NCI-H1694 (cell line): ENCODE measurements at places on chromosomes 3 and 15.

- DNase-seq: no peak
These were observed 109.7 kb upstream of the HACD2 start for GRCh38 chr3:123694366-123695087.

DNA sequence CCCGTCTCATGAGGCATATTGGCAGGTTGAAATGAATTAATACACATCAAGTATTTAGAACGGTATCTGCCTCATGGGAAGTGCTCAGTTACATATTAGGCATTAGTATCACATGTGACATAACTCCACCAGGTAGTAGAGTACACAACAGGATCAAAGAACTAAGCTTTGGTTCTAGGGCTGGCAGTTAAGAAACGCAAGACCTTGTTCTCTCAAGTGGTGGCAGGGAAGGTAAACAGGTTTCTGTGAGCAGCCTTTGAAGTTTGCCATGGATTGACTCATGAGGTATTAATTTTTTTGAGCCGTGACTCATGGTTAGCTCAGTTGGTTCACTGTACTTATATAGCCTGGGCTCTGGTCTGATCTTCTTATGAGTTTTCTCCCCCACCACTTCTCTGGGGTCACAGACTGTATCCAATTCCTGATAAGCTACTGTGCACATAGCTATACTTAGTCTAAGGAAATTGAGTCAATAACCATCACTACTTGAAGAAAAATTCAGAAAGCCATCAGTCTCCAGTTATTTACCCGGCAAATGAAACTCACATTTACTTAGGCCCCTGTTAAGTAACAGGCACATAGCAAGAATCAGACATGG, 155.6 kb upstream of the STT3B start:
- DNase-seq: no peak

DNA sequence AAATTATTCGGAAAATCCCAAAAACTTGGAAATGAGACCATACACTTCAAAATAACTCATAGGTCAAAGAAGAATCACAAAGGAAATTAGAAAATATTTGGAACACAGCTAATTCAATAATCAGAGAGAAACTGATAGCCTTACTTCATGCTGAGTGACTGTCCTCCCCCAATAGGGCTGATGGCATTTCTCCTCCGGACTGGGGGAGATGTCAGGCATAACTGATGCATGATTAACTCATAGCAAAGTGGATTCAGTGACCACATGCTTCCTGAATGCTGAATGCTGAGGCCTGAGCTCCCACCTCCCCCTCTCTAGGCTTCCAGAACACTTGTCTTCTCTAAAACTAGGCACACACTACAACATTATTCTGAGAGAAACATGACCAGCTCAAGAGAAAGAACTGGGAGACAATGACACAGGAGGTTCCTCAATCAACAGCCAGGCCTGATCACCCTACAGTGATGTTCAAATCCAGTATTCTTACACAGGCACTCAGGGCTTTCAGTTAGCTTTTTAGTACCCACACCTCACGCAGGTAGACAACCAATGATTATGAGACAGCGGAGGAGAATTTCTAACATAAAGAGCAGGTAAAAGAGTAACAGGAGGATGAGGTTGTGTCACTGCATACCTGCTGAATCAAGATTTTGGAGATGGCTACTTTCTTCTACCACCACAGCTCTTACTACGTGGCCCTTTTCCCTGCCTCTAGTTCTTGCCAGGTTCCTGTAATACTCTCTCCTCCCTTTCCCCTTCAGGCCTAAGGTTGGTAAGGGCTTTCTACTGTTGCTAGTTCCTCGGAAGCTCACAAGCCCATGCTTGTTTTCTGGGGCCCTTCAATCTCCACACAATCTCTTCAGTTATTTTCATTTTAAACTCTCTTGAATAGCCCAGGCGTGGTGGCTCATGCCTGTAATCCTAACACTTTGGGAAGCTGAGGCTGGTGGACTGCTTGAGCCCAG, 96.1 kb downstream of the FMN1 start:
- no peak for DNase-seq

- DNase-seq: no peak
These were observed 10.3 kb upstream of the ZMAT3 start for GRCh38 chr3:179081885-179082284.

- no peak for DNase-seq
These were observed 129.8 kb upstream of the PHLDB2 start for GRCh38 chr3:111729087-111729846.
